Psoas muscle (tissue), 8 donors: ENCODE measurements at places on chromosomes 11 and 22. TPM values are rescaled to one million over a fixed set of nuclear protein-coding genes. Genes with fewer than 3 reads are reported as not detected.

The TESMIN gene
- 0.25 TPM for polyA plus RNA-seq

The AKIP1 gene
- polyA plus RNA-seq = 21.6 TPM

The C22orf23 gene
- polyA plus RNA-seq = 1.2 TPM

The MDK gene
- polyA plus RNA-seq = 1.2 TPM

The VEGFB gene
- polyA plus RNA-seq = 80.4 TPM

The HBE1 gene
- not detected for polyA plus RNA-seq

The YPEL4 gene
- polyA plus RNA-seq = 0.18 TPM

The WBP2NL gene
- 0.40 TPM for polyA plus RNA-seq

The DUSP8 gene
- polyA plus RNA-seq = 1.0 TPM

The HEPHL1 gene
- not detected for polyA plus RNA-seq

The MYO7A gene
- polyA plus RNA-seq = 1.0 TPM

The BRSK2 gene
- 0.78 TPM for polyA plus RNA-seq

The ANO5 gene
- polyA plus RNA-seq = 15.9 TPM

The AIFM3 gene
- polyA plus RNA-seq = 0.30 TPM

The CFAP300 gene
- 0.14 TPM for polyA plus RNA-seq

The TNNI2 gene
- 6,537 TPM for polyA plus RNA-seq

The CARD18 gene
- not detected for polyA plus RNA-seq

The SPA17 gene
- 0.87 TPM for polyA plus RNA-seq

The OR52N4 gene
- polyA plus RNA-seq = not detected

The MS4A3 gene
- not detected for polyA plus RNA-seq

The GLB1L2 gene
- 0.14 TPM for polyA plus RNA-seq

The GAL3ST1 gene
- 0.21 TPM for polyA plus RNA-seq

The KRTAP5-7 gene
- polyA plus RNA-seq = not detected

The APOA4 gene
- polyA plus RNA-seq = 0.44 TPM

The ACRV1 gene
- not detected for polyA plus RNA-seq

The TRIM48 gene
- polyA plus RNA-seq = not detected

The DEFB131B gene
- polyA plus RNA-seq = not detected

The PTPN5 gene
- 0.61 TPM for polyA plus RNA-seq

The P2RY6 gene
- 1.6 TPM for polyA plus RNA-seq

The FJX1 gene
- 8.0 TPM for polyA plus RNA-seq

The FAM83F gene
- polyA plus RNA-seq = 0.01 TPM

The ZBED5 gene
- 20.0 TPM for polyA plus RNA-seq

The DRD4 gene
- polyA plus RNA-seq = 0.14 TPM

The IL17REL gene
- polyA plus RNA-seq = not detected

The UPK3A gene
- 11.7 TPM for polyA plus RNA-seq

The CLMP gene
- 0.83 TPM for polyA plus RNA-seq

The ADAMTS15 gene
- 0.79 TPM for polyA plus RNA-seq
